HAP-1 (cell line): ENCODE measurements at places on chromosomes 7 and 10.
A peak's percentile ranks its signal among the peaks of the same experiment; 100 is the strongest.

DNA sequence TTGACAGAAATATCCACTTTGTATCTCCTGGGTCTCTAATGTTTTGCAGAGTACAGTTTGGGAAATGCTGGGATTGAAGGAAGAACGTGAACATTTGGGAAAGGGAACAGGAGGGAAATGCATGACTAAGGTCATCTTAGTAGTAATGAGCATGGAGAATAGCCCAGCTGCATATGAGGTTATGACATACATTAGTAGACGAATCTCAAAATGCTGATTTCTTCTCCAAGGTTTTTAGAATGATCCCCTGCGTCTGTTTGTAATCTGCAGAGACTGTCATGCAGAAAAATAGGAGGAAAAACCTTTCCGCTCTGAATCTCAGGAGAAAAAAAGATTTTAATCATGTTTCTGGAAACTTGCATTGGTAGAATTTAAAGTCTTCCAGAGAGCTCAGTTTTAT lies 133.6 kb downstream of the PPP1R9A start:
- no peak for DNase-seq

GRCh38 chr7:15236952-15237351 lies 324.9 kb downstream of the AGMO start:
- DNase-seq, result no peak

- DNase-seq, result no peak
These were observed 299.4 kb upstream of the VSTM2A start for GRCh38 chr7:54242776-54243175.

DNA sequence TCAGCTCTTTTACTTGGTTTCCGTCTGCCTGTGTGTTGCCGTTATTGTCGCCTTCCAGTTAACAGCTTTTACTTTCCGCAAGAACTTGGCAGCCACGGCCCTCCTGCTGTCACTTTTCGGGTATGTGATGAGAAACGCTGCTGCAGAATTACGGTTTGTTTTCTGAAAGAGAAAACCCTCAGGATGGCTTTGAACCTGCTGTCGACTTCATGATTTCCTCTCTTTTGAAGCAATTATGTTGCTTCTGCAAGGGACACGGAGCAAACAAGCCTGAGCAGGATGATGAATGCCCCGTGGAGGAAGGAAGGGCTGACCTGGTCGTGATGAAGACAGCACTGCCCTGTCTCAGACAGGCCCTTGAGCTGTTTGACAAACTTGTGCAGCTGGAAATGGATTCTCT lies 339.8 kb downstream of the ABCA13 start:
- peak; percentile 36 for DNase-seq

DNA sequence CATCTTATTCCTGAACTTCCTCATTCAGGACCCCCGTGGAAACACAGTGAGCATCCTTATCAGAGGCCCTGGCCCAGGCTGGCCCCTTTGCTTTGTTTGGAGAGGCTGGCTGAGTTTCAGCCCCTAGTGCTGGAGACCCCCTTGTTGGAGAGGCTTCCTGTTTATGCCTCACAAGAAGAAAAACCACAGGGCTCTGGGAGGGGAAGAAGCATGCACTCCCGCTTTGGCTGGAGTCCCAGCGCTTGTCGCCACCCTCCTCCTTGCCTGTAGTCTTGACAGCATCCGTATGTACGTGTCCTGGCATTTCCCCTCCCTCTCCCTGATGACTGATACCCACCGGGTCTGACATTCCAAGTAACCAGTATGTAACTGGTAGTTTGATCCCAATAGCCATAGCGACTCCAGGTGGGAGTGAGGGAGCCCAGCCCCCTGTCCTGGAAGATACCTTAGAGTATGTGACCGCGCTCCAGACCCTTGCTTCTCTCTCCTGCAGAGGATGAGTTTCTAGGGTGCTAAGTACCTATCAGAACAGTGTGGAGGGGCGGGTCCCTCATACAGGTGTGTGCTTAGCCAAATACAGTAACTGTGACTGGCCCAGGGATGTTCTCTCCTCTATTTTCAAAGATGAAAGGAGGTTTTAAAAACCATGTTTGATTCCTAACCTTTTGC lies 6.9 kb upstream of the ATP6V0E2 start:
- no peak for DNase-seq

GRCh38 chr10:89759531-89759930 lies 58.1 kb downstream of the KIF20B start:
- DNase-seq, result no peak
